ENCODE measurements at places on chromosomes 16 and 17.
A peak's percentile ranks its signal among the peaks of the same experiment; 100 is the strongest.

GRCh38 chr17:39600288-39600996 lies 7.3 kb downstream of the NEUROD2 start:
- DNase-seq: peak; percentile 44

DNA sequence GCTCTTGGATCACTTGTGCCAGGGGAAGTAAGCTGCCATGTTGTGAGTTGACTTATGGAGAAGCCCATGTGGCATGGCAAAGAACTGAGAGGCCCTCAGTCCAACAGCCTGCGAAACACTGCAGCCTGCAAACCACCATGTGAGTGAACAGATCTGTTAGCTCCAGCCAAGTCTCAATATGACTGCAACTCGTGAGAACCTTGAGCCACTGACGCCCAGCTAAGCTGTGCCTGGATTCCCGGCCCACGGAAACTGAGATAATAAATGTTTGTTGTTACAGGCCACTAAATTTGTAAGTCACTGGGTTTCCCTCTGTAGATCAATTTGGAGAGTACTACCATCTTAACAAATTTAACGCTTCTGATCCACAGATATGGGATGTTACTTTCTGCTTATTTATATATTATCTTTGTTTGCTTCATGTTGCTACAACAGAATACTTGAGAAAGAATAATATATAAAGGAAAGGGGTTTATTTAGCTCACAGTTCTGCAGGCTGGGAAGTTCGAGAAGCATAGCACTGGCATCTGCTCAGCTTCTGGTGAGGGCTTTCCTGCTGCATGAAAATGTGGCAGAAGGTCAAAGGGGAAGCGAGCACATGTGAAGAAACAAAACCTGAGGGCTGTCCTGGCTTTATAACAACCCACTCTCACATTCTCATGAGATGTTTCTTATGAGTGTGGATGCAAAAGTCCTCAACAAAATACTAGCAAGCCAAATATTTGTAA lies 29.4 kb upstream of the ATP2A3 start:
- no peak for DNase-seq

DNA sequence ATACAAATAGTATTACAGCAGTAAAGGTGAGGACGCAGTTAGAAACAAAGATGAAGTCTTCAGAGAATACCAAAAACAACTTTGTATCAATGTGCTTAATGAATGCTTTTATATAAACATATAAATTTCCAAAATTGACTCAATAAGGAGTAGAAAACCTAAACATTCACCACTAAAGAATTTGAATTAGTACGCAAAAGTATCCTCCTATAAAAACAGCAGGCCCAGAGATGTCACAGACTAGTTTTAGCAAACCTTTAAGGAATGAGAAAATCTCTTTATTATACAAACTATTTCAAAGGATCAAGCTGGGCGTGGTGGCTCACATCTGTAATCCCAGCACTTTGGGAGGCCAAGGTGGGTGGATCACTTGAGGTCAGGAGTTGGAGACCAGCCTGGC lies 86.2 kb downstream of the OR1D5 start:
- no peak for DNase-seq

DNA sequence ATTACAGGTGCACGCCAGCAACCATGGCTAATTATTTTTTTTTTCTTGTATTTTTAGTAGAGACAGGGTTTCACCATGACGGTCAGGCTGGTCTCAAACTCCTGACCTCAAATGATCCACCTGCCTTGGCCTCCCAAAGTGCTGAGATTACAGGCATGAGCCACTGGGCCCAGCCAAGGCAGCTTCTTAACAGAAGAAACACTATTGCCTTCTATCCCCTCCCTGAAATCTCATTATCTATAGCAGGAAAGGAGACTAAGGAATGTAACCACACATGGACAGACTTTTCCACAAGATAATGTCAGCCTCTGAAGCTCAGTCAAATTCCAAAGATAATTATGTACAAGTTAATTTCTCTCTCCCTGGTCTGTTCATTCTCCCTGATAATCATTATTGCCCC lies 5.7 kb upstream of the ZP2 start:
- DNase-seq: no peak

DNA sequence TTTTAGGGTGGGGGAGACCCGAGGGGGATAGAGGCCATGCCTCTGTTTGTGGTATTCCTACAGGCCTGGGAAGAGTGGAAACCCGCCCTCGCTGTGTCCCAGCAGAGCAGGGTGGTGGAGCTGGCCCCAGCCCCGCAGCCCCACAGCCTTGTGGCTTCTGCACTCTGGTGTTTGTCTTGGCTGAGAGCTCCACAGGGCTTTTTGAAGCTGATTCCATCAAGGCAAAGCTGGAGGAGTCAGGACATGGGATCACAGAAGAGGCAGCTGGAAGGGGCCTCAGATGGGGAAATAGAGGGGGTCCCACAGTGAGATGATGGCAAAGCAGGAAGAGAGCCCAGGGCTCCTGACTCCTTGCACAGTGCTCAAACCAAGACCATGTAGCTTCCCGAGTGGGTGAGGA lies 5.0 kb upstream of the WFIKKN2 start:
- DNase-seq: no peak

DNA sequence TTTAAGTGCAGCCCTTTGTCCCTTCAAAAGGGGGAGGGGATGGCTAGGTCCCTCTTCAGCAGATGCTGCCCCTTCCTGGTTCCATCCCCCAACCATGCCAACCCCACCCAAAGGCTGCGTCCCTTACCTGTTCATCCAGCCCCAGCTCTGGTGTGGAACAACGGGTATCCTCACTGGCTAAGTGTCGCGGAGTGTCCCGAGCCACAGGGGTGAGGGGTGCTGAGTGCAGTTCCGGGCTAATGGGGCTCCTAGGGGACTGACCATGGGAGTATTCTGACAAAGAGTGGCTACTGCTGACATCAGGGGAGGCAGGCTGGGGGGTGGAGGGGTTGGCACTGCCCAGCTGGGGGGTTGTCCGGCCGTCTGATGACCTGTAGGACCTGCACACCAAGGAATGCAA lies 32.9 kb downstream of the STH start:
- DNase-seq: no peak

GRCh38 chr16:68508641-68509240 lies 30.4 kb upstream of the ZFP90 start:
- DNase-seq: no peak

DNA sequence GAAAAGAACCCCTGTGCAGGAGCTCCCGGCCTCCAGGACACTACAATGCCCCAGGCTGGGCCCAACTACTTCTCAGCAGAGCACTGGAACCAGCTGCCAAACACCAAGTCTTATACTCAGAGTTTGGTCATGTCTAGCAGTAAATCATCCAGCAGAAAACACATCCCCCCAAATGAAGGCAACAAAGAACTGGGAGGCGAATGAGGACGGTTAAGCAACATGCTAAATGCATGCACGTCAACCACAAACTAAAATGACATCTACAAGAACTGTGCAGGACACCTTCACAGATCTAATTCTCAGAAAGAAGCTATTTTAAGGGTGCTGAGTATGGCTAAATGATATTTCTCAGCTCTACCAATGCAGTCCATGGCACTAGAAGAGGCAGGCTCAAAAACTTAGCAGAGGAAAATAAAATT lies 7.6 kb upstream of the IRX5 start:
- DNase-seq: no peak

Data from suppressor macrophage treated with lipopolysaccharide for 1 hour (primary cell).